ENCODE measurements at places on chromosomes 7 and 10.

- no peak for DNase-seq
These were observed 42.1 kb downstream of the CFAP46 start for GRCh38 chr10:132900211-132900756.

- no peak for DNase-seq
These were observed 113.2 kb downstream of the SND1 start for GRCh38 chr7:127765150-127765549.

- no peak for DNase-seq
These were observed 580 bp downstream of the MRPS16 start for GRCh38 chr10:73251683-73252444.

DNA sequence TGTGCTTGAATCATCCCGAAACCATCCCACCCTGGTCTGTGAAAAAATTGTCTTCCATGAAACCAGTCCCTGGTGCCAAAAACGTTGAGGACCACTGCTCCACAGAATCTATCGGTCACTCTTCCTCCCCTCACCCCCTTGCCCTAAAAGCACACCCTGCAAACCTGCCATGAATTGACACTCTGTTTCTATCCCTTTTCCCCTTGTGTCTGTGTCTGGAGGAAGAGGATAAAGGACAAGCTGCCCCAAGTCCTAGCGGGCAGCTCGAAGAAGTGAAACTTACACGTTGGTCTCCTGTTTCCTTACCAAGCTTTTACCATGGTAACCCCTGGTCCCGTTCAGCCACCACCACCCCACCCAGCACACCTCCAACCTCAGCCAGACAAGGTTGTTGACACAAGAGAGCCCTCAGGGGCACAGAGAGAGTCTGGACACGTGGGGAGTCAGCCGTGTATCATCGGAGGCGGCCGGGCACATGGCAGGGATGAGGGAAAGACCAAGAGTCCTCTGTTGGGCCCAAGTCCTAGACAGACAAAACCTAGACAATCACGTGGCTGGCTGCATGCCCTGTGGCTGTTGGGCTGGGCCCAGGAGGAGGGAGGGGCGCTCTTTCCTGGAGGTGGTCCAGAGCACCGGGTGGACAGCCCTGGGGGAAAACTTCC lies 784 bp upstream of the SERPINE1 start:
- no peak for DNase-seq

GRCh38 chr10:124238367-124238766 lies 145.0 kb upstream of the CHST15 start:
- no peak for DNase-seq

DNA sequence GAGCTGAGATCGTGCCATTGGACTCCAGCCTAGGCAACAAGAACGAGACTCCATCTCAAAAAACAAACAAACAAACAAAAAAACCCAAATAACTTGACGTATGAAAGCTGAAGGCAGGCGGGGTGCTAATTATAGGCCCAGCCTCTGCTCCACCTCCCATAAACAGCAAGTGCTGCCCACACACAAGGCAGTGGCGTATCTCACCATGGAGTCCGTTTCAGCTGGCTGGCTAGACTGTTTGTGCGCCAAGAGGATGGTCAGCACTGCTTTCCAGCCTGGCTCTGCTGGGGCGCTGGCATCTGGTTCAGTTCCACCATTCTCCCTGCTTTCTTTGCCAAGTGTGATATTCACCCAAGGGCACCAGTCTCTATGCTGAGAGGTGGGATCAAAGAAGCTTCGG lies 29.1 kb downstream of the ZC3HC1 start:
- DNase-seq, result no peak

DNA sequence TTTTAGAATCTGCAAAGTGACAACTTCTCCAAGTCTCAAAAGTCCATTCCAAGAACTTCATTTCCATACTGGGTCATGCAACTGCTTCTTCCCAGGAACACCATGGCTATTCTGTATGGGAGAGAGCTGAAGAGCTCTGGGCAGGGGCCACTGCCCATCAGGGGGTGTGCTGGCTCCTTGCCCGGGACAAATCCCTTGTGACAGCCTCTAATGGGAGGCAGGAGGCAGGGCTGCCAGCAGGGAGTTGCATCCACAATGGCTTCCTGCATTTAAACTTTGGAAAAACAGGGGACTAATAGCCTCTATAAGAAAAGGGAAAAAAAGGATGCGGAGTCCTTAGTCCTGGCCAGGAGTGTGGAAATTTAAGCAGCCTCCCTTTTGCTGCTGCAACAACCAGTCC lies 18.4 kb upstream of the FRMD4A start:
- no peak for DNase-seq

GRCh38 chr7:107029061-107029763 lies 15.3 kb upstream of the PRKAR2B start:
- no peak for DNase-seq

DNA sequence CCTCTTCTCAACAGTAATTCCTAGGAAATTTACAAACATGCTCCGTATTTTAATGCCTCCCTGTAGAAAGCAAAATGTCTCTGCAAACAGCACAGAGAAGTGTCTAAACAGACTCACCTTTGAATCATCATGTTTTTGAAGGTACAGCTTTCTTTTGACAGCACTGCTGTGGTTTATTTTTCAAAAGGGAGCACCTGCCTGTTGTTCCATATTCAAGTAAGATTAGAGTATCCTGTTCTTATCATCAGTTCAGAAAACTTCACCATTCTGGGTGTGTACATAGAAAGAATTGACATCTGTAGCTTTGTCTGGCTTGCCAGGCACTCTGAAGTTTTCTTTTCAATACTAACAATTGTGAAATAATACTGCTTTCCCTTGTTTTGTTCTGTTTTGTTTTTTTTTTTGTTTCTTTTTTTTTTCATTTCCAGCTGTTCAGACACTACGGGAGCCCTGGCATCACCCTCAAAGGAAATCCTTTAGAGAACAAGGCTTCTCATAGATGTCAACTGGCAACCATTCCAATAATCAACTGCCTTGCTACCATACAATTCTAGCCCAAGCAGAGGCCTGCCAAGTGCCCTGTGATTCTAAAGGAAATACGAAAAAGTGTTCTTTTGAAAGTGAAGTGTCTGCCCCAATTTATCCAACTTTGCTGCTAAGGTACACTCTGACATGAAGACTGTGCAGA lies 275.9 kb downstream of the PRPF18 start:
- no peak for DNase-seq

DNA sequence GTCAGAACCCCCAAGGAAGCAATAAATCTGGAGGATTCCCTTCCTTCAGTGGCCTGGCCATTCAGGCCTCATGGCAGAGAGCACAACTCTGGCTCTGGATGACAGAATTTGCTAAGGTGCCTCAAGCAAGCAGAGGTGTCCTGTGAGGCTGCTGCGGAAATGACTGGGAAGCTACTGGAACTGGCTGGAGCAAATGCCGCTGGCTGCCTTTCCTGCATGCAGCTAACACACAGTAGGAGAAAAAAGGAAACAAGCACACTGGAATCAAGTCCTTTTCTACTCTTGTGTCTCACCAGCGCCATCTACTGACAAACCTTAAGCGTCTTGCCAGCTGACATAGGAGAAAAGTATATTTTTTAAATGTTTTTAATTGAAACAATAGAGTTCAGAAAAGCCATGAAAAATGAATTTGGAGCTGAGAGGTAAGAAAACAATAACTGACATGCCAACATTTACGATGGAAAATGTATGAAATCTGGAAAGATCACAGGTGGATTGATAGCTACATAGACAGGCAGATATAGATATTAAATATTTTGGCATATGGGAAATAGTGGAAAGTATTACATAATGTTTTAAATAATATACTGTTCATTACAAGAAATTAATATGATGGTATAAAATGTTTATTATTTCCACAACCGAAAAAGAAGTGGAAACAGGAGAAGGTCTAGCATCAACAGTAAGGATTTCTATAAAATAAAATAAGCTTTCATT lies 951.6 kb downstream of the ANKRD7 start:
- DNase-seq, result peak; percentile 91

GRCh38 chr10:4051641-4052151 lies 266.7 kb upstream of the KLF6 start:
- no peak for DNase-seq

- DNase-seq, result no peak
These were observed 152.6 kb upstream of the RNF32 start for GRCh38 chr7:156487811-156488533.

- DNase-seq, result no peak
These were observed 32.5 kb upstream of the DAGLB start for GRCh38 chr7:6480323-6480660.

GRCh38 chr10:68496072-68496471 lies 24.3 kb upstream of the DNA2 start:
- DNase-seq, result no peak

DNA sequence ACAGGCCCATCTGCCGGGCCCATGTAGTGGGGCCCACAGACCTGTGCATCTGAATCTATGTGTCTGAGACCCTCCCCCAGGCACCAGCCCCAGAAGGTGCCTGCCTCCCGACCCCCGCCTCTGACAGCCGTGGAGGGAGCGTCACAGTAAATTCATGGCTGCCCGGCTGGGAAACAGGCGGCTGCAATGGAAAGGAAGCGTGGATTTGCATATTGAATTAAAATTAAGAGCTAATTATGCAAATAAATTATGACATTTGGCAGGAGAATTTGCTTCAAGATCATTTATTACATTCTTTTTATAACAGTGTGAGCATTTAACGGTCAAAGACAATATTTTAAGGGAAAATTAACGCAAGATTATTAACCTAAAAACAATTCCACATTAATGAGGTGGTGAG lies 92.3 kb downstream of the HIF1AN start:
- DNase-seq, result no peak

GRCh38 chr7:29360633-29361625 lies 166.4 kb downstream of the CHN2 start:
- no peak for DNase-seq

DNA sequence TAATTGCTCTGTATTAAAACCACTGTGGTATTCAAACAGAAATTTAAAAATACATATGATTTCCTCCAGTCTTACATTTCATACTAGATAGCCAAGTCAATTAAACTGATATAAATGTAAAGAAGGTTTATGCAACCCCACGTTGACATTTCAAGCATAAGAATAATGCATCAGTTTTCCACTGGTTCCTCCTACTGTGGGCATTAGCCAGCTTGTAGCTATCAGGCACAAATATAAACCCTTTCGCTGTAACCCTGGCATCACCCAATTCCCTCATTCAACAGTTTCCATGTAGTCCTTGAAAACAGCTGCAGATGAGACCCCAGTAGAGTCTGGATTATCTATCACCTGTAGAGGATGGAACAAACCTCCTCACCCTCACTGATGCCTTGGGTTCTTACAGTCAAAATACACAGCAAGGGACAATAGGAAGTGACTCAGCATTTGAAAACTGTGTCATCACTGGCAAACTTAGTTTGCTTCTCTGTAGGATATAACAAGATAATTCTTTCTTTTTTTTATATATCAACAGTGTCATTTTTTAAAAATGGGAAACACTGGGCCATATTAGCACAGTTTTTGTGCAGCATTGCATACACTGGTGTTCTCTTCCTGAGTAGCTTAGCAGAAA lies 113.0 kb downstream of the PDE1C start:
- DNase-seq, result no peak

GRCh38 chr10:93445978-93446720 lies 36.0 kb downstream of the MYOF start:
- DNase-seq, result no peak

GRCh38 chr10:1424648-1425047 lies 312.7 kb downstream of the ADARB2 start:
- DNase-seq, result no peak

DNA sequence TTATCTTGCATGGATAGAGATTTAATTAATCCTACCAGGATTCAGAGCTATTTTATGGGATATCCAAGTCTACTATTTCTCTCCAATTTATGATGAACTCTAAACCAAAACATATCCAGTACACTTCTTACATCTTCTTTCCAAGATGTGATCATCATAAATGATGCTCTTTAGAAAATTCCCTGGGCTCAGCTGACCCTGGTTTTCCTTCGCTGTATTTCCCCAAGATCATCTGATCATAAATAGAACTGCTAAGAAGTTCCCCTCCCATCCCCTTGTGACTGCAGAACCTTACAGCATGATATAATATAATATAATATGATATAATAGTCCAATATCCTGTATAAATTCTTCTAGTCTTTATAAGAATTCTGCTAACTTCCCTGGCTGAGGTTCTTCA lies 114.6 kb upstream of the LYZL2 start:
- no peak for DNase-seq

- no peak for DNase-seq
These were observed 298.7 kb upstream of the TEX47 start for GRCh38 chr7:89094269-89094668.

DNA sequence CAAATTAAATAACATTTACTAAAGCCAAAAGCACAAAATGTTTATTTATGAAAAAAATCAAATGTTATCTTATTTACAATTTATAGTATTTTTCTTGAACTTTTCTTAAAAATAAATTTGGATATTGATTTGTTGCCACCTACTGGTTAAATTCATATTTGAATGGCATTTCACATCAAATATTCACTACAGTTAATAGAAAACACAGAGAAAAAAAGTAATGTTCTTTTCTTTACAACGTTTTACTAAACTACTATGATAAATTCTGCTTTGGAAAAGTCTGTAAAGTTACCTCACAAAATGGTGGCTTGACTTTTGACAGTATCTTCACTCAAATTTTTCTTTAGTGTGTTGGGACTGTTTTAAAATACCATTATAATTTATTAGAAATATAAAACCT lies 52.7 kb downstream of the SRPK2 start:
- DNase-seq, result no peak

- no peak for DNase-seq
These were observed 30.6 kb downstream of the FHIP2A start for GRCh38 chr10:114852197-114852596.

DNA sequence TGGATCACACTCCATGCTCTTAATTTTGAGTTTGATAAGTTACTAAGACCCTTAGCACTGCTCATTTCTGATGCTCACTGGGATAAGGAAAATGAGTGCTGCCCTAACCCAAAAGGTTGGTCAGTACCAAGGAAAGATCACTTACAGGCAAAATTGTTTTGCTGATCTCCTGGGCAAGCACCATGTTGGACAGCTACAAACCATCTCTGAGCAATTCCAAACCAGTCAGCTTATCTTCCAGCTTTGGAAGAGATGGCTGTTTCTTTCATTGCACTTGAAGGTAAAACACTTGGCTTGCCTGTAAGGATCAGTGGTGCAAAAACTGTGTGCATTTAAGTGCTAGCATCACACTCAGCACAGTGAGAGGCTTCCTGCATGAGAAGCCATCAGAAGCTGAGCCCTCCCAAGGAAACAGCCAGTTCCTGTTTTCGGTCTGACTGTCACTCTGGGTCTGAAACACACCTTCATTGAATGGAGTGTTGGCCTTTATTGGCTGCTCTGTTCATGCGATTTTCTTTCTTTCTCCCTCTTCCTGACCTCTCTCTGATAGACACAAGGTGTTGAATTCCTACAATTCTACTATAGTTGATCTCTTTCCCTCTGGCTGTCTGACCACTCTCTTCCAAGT lies 126.4 kb upstream of the GHITM start:
- no peak for DNase-seq

GRCh38 chr7:133059263-133059662 lies 22.6 kb downstream of the CHCHD3 start:
- no peak for DNase-seq
